ENCODE measurements at places on chromosomes 3 and 15.

DNA sequence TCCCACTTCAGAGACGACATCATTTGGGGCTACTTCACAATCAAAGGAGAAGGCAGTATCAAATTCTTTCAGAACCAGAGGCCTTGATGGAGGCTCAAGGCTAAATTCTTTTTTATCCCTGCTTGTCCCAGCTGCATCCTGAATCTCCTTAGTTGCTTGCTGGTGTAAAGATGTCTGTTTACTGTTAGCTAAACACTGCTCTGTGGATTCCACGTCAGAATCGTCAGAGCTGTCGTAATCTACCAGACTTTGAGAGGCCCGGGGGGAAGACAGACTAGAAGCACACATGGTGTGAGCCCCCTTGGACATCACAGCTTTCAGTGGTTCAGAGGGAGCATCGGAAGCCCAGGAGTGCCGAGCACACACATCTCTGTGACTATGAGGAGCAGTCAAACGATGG lies 32.6 kb downstream of the LINS1 start:
- DNase-seq, result no peak

DNA sequence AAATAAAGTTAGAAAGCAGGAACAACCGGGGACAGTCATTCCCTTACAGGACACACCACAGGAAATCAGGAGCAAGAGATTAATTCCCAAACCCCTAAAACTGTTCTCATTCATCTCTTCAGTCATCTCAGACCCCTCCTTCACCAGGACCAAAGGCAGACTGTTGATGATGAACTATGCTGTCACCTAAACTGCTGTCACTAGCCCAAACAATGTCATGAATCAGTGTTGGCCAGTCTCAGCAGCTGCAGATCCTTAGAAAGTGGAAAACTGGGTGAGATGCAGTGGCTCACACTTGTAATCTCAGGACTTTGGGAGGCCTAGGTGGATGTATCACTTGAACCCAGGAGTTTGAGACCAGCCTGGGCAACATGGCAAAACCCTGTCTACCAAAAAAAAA lies 909.6 kb downstream of the ROBO1 start:
- DNase-seq, result no peak

DNA sequence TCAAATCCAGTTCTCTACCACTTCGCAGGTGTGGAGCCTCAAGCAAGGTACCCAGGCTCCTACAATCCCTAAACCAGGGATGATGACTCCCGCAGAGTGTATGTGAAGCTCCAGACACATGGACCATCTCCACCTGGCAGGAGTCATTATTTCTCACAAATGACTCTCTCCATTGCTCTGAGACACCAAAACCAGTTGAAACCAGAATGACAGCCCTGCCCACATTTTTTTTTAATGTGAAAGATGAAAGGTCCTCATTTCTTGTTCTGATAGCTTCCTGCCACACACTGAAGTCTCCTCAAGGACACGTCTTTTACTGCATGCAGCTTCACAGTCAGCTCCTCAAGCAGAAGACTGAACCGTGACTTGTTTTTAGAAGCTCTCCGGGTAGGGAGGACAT lies 61.4 kb upstream of the ZBTB38 start:
- DNase-seq, result no peak

DNA sequence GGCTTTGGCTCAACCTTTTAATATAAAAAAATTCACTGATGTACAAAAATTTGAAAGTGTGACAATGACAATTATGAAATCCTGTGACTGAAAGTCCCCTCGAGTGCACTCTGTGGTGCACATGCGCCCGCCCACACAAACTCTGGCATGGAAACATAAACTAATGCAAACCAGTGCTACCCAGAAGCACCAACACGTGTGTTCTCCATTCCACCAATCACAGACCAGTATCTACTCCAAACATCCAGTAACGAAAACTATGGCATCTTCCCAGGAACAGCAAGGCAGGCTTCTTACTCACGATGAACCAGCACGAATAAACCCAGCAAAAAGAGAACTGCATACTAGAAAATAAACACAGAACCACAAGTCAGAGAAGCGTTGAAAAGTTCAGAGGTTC lies 11.7 kb upstream of the NMB start:
- DNase-seq, result no peak

GRCh38 chr3:62735510-62735909 lies 139.7 kb downstream of the CADPS start:
- DNase-seq, result no peak

DNA sequence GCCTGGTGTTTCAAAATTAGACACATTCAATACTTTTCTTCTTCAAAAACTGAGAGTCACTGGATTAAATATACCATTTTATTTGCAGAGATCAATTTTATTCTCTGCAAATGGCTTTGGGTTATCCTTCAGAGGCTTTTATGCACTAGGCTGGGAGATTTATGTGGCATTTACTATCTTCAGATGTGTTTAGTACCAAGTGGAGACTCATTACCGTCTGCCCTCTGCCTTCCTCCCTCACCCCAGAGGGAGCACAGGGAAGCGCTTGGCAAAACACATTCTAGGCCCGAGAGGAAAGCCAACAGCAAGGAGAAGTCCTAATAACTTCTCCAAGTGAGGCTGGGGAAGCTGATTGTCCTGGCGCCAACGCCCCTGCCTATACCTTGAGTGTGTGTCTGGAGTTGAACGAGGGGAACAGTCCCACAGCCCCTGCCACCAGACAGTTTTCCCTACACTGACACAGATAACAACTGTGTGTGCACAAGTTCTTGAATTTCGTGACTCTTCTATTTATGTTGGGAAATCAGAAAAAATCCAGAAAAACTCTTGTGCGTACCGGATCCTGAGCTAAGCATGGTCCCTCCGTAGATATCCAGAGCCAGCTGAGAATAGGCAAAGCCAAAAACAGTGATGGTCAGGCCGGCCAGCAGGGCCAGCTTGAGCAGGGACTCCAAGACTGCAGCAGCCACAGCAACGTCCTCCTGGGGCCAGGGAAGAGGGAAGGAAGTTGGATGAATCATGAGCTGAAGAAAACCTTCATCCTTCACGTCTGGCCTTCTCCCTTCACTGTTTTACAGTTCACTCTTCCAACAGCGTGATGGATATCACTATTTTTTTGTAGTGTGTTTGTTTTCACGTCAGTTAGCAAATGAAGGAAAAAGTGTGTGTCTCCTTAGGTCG lies 26.6 kb downstream of the RFT1 start:
- DNase-seq, result no peak

DNA sequence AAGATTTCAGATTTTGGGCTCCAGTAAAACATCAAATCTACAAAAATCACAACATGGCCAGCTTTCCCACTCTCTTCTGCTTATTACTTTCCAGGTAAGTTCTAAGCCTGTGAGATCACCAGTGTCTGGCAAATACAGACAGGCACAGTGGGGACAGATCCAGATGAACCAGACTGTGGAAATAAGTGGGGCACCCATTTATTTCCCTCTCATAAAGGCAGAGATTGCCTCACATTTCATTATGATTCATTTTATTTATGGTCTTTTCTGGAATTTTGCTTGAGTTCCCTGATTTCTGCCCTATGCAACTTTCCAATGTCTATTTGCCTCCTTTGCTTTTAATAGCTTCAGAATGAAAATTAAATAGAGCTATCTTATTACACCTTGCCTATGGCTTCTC lies 66.8 kb downstream of the GREM1 start:
- no peak for DNase-seq

- no peak for DNase-seq
Measured at GRCh38 chr15:40790718-40791117, 16.2 kb upstream of the ZFYVE19 start.

- DNase-seq, result no peak
Measured at GRCh38 chr15:35698331-35698730, 152.4 kb upstream of the DPH6 start.

DNA sequence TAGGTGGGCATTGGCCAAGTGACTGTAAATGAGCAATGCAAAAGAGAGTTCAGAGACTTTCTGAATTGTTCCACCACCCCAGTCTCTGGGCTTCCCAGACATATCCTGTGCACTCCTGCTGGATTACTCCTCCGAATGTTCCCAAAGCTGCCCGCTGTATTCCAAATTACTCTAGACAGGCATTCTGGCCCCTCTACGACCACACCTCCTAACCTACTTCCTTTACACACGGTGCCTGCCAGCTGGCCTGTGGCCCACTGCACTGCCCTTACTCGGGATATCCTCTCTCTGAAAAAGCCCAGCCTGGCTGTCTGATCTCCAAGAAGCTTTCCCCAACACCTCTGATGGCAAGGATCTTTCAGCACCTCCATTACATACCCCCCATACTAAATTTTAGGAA lies 66.6 kb downstream of the DUT start:
- DNase-seq, result peak; percentile 67

DNA sequence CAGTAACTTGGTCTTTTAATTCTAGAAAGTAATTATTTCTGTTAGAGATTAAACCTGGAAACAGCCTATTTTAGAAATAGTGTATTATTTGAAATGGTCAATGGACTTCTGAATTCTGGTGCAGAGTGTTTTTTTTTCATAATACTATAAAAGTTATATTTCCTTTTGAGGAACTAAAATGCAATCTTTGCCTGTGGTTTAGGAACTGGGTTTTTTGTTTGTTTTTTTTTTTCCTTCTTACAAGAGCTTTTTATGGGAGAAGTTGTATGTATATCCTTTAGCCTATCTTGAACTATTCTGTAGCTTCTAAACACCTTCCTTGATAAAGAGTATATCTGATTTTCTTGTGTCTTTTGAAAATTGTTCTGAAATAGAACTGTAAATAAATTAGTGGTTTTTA lies 88.3 kb downstream of the ARIH1 start:
- no peak for DNase-seq

- no peak for DNase-seq
Measured at GRCh38 chr3:14285548-14285925, 106.9 kb downstream of the LSM3 start.

DNA sequence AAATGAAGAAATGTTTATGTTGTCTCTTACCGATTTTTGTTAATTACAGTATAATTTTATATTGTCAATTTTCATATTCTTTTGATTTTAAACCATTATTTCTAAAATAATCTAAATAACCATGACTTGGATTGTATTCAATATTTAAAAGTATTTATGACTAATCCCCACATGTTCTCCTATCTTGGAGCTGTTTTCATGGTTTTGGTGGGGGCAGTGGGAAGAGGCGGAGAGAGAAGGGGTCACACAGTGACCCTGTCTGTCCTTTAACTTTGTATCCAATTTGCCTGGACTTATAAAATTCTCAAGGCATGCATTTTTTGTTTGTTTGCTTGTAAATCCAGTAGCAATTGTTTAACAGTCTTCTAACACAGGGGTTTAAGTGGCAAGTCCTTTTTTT lies 407.4 kb downstream of the NTRK3 start:
- no peak for DNase-seq

DNA sequence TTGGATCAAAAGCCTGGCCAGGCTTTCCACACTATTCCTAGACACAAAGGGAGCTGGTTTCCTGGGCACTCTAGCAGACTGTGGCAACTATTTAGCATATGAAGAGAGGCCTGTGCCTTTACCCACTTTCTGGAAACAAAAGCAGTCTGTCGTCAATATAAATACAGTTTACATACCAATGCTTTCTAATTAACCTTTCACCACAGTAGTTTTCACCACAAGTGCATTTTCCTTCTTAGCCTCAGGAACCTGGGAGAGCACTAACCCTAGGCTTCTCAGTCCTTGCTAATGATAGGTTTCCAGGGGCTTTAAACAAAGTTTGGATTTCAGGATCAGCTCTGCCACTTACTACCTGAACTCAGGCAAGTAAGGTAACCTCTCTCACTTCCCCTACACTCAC lies 499.1 kb downstream of the MAGI1 start:
- DNase-seq, result no peak

DNA sequence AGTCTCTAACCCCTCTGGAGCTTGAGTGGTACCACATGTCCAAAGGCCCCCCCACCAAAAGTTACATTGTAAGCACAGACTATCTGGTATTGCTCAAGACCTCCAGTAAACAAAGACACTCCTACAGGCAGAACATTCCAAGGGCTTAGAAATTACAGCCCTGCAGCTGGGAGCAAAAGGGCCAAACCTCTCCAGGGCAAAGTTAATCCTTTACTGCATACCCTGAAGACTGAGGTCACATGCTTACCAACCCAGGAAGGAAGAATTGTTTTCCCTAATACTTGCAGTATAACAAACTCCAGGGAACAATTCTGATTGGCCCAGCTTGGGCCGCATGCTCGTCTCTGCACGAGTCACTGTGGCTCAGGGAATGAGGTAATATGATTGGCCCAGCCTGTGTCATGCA lies 266.1 kb upstream of the NR2F2 start:
- DNase-seq, result no peak

- no peak for DNase-seq
Measured at GRCh38 chr3:61371123-61371522, 119.9 kb upstream of the FHIT start.

DNA sequence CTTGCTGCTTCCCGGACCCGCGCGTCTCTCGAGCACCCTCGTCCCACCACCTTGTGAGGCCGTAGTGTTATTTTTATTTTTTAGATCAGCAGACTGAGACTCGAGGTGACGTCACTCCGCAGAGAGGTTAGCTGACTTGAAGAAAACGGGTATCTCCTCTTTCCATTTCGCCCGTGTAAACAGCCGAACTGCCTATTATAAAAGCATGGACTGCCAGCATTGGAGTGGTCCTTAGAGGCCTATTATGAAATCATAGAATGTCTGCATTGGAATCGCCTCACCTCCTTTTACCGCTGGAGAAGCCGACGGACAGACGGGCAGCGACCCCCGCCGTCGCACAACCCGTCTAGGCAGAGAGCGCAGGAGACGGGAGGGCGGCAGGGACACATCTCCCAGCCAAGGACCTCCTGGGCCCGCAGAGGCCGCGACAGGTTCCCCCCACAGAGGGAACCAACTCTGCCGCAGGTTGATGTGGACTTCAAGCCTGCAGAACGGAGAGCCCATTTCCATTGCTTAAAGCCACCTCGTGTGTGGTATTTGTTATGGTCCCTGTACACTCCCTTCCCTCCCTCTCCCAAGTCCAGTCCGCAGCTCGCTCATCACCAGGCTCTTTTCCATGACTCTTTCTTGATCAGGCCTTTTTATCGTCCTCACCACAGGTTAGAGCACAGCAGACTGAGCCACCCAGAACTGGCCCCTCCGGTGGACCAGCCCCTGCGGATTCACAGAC lies 540 bp upstream of the PPP1R2 start:
- DNase-seq, result peak; percentile 53

- DNase-seq, result peak; percentile 58
Measured at GRCh38 chr3:45654397-45654944, 34.7 kb upstream of the SACM1L start.

Data from lower lobe of right lung (tissue), 2 donors.